ENCODE measurements at places on chromosomes 2 and 18.

DNA sequence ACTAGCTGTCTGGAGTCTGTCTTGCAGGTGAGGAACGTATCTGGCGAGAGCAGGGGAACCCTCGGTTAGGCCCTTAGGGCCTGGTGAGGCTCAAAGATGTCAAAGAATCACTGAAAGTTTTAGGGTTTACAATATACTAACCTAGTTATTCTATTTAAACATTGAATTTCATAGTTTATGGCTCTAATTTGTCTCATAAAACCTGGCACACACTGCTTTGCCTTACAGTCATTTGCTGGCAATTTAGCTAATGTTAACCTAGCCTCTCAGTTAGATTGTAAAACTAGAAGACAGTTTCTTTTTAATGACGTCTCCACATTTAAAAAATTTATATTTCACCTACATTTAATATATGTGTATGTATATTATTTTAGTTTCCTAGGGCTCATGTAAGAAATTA, 89.6 kb upstream of the DOCK10 start:
- no peak for DNase-seq

GRCh38 chr2:205297368-205297767, 384.9 kb upstream of the NRP2 start:
- no peak for DNase-seq

DNA sequence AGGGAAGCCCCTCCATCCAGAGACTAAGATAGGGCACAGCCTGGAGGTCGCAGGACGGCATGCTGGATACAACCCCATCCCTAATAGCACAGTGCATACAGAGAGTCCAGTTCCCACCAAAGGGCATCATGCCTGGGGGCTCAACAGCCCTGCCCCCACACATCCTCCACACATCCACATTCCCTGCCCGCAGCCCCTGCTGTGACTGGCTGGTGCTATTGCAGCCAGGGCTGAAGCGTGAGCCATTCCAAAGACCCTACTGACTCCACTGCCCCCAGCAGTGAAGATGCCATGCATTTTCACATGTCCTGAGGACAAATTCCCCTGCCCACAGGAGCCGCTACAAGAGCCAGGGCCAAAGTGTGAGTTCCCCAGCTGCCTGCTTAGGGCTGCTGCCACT, 641.6 kb downstream of the METTL4 start:
- DNase-seq: no peak

GRCh38 chr18:61901323-61901986, 8.6 kb upstream of the RNF152 start:
- peak; percentile 43 for DNase-seq

- DNase-seq: no peak
These were observed 9.9 kb downstream of the FARSB start for GRCh38 chr2:222646008-222646407.

- DNase-seq: no peak
These were observed 102.2 kb downstream of the KIAA1328 start for GRCh38 chr18:36931106-36931505.

DNA sequence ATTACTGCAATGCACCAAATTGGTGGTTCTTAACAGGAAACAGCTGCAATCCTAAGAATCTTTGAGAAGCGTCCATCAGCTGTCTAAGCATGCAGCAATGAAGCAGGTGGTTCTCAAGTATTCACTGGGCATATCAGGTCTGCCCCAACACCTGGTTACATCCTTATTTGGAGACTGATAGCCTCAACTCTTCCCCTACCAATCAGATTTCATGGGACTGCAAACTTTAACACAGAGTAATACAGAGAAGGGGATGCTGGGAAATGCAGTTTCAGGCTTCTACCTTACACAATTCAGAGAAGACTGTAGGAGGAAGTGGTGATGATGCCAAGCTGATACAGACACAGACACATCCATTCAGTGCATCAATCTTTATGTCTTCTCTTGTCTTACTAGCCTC, 240.5 kb downstream of the BCL2 start:
- no peak for DNase-seq

- peak; percentile 46 for DNase-seq
These were observed 86.0 kb downstream of the TAF4B start for GRCh38 chr18:26312199-26312598.

DNA sequence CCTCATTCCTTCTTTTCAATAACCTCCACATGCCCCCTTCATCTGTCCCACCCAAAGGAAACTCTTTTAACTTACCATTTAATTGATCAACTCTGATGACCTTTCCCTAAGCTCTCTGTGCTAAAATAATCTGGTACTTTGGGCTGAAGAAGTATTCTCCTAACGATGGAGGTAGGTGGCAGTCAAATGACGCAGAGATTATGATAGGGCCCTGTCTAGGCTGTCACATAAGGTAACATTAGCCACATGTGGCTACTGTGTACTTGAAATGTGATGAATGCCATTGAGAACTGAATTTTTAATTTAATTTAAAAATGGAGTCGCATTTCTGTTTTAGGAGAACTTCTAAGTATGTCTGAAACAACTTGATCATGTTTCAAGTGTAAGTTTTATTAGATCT, 140.5 kb upstream of the TNP1 start:
- DNase-seq: no peak

DNA sequence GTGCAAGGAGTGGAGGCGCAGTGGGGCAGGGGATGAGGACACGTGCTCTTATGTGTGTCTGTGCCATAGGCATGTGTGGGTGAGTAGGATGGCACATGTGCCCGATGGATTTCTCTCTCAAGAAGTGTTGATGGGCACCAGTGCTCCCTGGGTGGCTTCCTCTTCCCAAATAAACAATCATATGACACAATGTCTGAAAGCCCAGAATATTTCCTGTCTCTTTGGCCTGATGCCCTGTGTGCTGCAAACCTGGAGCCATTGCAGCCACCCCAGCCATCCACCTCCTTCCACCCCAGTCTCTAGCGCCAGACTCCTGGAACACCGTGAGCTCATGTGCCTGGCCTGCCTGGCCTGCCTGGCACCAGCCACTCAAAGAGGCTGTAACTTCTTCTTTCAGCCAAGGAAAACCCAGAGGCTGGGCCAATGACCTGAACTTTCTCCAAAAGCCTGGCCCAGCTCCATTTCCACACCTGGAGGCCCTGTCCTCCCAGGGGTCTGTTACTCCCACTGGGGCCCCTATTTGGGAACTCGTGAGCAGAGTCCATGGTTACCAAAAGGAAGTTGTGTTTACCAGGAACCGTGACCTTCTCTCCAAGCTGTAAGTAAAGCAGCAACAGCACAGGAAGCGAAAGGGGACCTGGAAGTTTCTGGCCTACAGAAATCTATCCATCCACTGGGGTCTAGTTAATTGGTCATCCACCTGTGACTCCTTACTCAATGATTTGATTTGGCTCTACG, 9.5 kb upstream of the ZBTB7C start:
- DNase-seq: peak; percentile 31

- DNase-seq: no peak
These were observed 305.7 kb downstream of the DYSF start for GRCh38 chr2:71759060-71759459.

- DNase-seq: no peak
These were observed at the start of gene OSR1 for GRCh38 chr2:19358242-19359020. TSS of gene OSR1 (minus strand) at chr2:19358623. CDS start at chr2:19353805, 4,818 bp downstream.

DNA sequence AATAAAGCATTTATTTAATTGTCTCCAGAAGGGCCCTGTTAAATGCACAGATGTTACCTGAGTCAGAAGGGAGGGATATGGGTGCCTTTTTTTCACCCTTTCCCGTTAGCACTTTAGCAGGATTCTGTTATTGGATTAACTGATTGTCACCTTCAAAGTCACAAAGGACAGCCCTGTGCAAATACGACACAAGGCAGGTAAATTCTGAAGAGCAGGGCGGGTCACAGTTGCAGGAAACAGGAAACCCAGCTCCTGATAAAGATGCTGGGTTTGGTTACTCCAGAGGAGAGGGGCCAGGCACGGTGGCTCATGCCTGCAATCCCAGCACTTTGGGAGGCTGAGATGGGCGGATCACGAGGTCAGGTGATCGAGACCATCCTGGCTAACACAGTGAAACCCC, 11.4 kb upstream of the PKDCC start:
- no peak for DNase-seq

GRCh38 chr2:223929571-223930102, 15.5 kb downstream of the WDFY1 start:
- no peak for DNase-seq

DNA sequence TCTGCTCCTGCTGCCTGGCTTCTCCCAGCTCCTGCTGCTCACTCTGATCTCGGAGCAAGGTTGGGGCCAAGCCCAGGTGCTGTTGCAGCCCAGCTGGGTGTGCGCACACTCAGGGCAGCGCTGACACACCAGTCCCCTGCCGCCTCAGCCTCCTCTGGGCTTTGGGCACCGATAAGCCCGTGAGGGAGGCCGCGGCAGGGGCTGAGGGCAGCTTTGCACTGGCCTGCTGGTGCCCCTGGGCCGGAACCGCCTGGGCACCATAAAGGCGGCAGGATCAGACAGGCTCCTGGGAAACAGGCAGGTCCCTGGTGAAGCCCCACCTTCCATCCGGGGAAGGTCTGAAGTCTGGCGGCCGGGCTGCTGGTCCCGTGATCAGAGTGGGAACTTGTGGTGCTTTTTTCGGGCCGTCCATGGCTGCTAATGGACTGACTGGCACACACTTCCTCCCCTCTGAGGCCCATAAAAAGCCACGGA, 14.1 kb upstream of the EML6 start:
- no peak for DNase-seq

GRCh38 chr2:5946225-5947115, 254.3 kb downstream of the SOX11 start:
- DNase-seq: no peak

GRCh38 chr2:115524452-115524851, 1082.0 kb downstream of the DPP10 start:
- DNase-seq: no peak

DNA sequence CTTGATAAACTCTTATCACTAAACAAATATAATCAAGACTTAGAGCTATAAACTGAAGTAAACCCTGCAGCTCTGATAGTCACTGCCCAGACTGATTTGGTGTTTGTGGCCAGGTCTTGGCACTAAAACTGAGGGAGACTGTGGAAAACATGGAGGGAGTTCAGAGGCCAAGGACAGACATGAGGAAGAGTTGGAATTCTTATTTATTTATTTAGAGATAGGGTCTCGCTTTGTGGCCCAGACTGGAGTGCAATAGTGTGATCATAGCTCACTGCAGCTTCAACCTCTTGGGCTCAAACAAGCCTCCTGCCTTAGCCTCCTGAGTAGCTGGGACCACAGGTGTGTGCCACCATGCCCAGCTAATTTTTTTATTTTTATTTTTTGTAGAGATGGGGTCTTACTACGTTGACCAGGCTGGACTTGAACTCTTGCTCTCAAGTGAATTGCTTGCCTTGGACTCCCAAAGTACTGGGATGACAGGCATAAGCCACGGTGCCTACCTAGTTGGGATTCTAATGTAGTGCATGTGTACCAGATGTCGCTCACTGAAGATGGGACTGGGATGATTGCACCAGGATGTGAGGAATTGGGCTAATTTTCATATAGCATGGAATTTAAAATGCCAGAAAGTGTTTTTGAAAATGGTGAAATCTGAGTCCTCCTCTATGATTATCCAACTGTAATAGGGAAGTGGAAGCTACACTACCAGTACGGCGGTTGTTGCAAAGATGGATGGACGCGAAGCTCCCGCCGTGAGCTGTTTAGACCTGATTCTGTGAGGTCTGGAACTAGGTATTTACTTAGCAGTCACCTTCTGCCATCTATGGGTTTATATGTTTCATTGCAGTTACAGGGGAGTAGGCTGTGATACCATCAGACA, 52.7 kb upstream of the CTLA4 start:
- peak; percentile 76 for DNase-seq

- DNase-seq: no peak
These were observed 28.1 kb downstream of the FAM171B start for GRCh38 chr2:186721956-186722355.

- DNase-seq: no peak
These were observed 458.0 kb upstream of the HS6ST1 start for GRCh38 chr2:128776461-128777195.

GRCh38 chr18:21100146-21100545, 11.5 kb downstream of the ROCK1 start:
- DNase-seq: no peak

- peak; percentile 53 for DNase-seq
These were observed 117.4 kb upstream of the RPRM start for GRCh38 chr2:153595939-153596338.

- no peak for DNase-seq
These were observed 12.1 kb downstream of the AMER3 start for GRCh38 chr2:130767408-130767775.

DNA sequence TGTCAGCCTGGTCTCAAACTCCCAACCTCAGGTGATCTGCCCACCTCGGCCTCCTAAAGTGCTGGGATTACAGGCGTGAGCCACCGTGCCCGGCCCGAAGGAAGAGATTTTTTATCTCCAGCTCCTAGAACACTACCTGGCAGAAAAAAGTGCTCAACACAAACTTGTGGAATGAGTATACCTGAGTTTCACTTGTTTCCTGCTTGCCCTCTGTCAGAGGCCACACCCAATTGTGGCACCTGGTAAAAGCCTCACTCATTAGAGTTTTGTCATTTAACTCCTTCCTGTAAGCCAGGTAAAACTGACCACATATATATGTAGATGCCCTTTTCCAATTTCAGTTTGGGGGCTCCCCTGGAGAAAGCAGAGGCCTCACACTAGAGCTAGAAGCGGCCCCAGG, 42.2 kb upstream of the RTN4 start:
- no peak for DNase-seq

- peak; percentile 8 for DNase-seq
These were observed 74.7 kb upstream of the MGAT4A start for GRCh38 chr2:98805412-98806171.

DNA sequence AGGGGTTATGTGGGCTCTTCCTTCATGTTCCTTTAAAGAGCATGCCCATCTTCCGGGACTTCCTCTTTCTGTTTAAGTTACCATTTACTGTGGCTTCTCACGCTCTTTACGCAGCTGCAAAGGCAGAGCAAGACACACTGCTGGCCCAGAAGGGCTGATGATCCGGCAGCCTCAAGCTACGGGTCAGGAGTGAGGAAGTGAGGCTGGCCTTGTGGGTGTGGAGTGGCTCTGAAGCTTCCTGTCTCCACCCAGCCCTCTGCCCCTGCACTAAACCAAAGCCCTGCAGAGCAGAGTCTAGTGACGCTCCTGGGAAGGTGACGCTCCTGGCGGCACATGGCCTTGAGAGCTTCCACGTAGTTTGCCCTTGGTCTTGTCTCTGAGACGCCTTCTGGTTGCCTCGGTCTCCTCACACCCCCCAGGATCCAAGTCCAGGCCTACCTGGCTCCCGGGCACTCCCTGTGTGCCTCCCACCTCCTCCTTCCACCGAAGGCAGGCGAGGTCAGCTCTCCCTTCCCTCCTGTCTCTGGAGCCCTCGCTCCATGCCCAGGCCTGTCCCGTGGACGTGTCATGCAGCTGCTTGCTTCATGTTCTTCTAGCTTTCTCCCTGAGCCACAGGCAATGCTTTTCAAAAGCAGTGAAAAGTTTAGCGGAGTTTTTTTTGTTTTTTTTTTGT, 50.3 kb downstream of the ARL4C start:
- DNase-seq: no peak

Data from COR-L47 (cell line).